ENCODE measurements at places on chromosomes 16 and 17. TPM values are rescaled to one million over a fixed set of nuclear protein-coding genes. Genes with fewer than 3 reads are reported as not detected.

Gene TEKT1
- not detected for total RNA-seq

Gene SPATA32
- total RNA-seq: 0.22 TPM

Gene MRPL28
- 125 TPM for total RNA-seq

Gene TMEM92
- total RNA-seq: 25.8 TPM

Gene SPAG5
- 78.3 TPM for total RNA-seq

Gene TMC8
- 0.35 TPM for total RNA-seq

Gene KCNAB3
- 3.1 TPM for total RNA-seq

Gene SIAH1
- total RNA-seq: 13.3 TPM

Gene CLDN9
- total RNA-seq: 0.39 TPM
